ENCODE measurements at places on chromosomes 4 and X.

DNA sequence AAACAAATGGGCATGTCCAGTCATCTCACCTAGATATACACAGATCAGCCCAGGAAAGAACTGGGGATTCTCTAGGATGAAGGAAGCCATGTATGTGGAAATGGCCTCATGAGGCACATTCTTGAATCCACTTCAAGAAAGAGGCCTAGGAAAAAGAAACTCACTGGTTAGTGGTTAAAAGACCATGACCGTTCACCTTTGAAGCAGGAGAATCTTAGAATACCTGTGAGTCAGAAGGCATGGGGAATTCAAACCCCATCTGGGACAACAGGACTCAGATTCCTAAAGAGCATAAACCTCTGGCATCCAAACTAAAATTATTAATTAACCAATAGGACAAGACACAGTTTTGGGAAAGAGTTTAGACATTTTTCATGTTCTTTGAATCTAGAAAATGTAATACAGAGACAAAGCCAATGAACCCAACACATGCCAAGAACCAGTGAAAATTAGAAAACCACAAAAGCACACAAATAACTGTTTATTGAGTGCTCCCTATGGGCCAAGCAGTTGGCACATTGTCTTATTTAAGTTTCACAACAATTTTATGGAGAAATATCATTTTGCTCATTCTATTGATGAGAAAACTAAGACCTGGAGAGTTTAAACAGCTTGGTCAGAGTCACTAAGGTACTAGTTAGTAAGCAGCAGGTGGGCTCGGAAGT is 97.5 kb downstream of the NPNT start:
- no peak for DNase-seq

DNA sequence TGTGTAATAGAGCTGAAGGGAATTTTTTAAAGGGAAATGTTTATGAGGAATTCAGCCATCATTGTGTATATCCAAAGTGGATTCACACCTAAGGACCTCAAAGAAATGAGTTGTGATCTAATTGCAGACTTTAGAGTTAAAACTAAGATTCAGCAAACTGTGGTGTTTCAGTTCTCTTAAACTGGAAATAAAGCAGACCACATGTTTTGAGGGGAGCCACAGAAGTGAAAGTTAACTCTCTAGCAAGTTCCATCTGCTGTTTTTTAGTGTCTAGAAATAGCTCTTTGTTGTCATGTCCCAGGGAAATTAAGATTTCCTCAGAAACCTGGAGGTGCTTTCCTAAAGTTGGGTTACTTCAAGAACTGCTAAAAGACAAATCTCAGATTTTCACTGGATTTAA is 97.3 kb upstream of the DDX3X start:
- DNase-seq: peak; percentile 5

DNA sequence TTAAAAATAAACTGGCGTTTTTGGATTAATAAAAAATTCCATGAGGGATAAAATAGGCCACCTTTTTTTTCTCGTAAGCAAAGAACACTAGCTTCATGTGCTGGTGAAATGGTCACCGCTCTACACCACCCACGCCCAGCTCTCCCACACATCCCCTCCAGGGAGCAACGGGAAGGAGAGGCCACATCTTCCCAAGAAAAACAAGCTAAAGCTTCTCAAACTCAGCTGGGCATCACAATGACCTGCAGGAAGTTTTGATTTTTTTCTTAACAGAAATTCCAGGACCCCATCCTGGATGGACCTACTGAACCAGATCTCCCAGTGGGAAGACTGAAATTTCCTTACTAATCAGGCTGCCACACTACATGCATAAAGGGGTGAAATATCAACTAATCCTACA is 9.8 kb downstream of the TSPAN5 start:
- no peak for DNase-seq

DNA sequence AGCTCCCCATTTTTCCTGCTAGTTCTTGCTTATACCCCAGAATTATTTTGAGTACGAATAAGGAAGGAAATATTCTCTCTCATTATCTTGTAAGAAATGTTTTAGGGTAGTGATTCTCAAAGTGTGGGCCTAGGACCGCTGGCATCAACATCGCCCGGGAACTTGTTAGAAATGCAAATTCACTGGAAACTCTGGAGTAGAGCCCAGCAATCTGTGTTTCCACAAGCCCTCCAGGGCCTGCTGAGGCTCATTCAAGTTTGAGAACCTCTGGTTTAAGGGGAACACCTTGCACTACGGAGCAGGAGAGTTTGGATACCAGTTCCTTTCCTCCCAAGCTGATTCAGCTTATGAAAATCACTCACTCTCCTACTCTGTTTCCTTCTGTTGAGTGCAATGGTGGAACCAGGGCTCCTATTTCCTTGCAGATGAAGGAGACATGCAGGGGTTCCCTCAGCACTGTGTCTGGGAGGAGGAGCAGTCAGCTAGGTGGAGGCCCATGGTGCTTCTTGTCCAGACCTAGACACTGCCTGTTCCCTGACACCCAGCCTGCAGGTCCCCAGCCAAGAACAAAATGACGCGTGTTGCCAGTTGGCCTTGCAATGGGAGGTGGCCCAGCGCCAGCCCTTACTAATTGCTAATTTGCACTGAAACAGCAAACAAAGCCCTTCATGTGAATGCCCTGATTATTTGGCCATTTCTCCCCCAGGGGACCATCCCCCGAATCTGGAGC is 68.5 kb downstream of the CYTL1 start:
- DNase-seq: no peak

- DNase-seq: no peak
Observed at GRCh38 chrX:54695816-54696487, 102.1 kb downstream of the ITIH6 start.

DNA sequence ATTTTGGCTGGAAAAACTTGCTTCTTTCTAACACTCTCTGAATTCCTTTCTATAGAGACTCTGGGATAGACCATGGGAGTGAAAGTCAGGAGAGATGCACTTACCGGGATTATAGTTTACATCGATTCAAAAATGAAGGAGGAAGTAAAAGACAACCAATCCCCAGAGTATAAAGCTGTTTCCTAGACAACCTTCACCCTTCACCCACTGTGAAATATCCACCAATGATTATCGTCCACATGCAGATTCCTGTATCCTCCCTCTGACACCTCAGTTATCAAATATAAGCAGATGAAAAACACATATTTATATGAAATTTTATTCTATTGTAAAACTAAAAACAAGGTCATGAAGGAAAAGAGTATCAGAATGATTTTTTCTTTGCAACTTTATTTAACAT is 258.8 kb upstream of the GK2 start:
- no peak for DNase-seq

GRCh38 chrX:111337067-111337637 is 66.9 kb upstream of the CAPN6 start:
- no peak for DNase-seq

GRCh38 chr4:183831683-183832082 is 73.4 kb upstream of the STOX2 start:
- DNase-seq: no peak

- peak; percentile 64 for DNase-seq
Observed at GRCh38 chrX:43750248-43750676, 94.2 kb downstream of the MAOA start.

GRCh38 chr4:108172753-108173598 is 4.2 kb upstream of the LEF1 start:
- peak; percentile 45 for DNase-seq

DNA sequence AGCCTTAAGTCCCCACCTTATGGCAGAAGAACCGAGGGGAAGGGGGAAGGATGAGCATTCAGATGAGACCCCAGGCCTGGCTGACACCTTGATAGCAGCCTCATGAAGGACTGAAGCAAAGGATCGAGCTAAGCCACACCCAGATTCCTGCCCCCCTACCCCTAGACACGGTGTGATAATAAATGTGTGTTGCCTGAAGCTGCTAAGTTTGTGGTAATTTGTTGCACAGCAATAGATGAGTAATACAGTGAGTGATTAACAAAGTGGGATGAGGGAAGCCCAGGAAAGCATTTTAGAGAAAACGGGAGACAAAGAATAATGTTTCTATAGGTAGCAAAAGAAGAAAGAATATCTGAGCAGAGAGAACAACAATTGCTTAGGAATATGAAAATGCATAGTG is 404.2 kb downstream of the MID1IP1 start:
- DNase-seq: no peak

- peak; percentile 79 for DNase-seq
Observed at GRCh38 chrX:27890611-27891010, 82.8 kb downstream of the MAGEB10 start.

DNA sequence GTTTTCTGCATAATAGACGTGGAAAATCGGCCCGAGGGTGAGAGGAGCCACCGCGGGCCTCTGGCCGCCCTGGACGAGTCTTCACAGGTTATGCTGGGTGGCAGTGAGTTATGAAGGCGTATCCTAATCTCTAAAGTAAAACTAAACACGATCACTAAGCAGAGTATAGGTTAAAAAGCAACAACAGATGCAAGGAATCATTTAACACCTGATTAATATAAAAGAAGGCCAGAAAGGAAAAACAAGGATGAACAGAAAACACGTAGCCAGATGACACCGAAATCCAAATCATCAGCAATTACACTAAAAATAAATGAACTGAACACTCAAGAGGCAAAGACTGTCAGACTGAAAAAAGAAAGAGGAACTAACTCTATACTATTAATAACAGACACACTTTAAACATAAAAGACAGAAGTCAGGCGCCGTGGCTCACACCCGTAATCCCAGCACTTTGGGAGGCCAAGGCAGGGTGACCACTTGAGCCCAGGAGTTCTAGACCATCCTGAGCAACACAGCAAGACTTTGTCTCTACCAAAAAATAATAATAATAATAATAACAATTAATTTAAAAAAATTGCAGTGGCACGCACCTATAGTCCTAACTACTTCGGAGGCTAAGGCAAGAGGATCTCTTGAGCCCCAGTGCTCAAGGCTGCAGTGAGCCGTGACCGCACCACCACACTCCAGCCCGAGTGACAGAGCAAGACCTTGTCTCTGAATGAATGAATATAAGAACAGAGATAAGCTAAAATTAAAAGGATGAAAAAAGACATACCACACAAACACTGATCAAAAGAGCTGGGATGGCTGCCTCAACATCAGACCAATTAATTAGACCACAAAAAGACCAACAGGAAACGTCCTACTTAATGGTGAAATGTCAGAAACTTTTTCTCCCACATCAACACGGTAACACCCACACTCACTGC is 30.0 kb downstream of the CTBP1 start:
- DNase-seq: no peak

GRCh38 chrX:10841579-10841978 is 221.2 kb upstream of the MID1 start:
- DNase-seq: no peak
